Upper lobe of left lung (tissue), 6 donors: ENCODE measurements at places on chromosomes 5 and 9. TPM values are rescaled to one million over a fixed set of nuclear protein-coding genes. Genes with fewer than 3 reads are reported as not detected.

GRCh38 chr5:31392061-31392460 lies 139.8 kb downstream of the DROSHA start:
- H3K36me3 ChIP-seq = no peaks in the 10 kb centered on the region
- H3K27ac ChIP-seq = no peak overlapping the region
- no peaks in the 10 kb centered on the region for H3K4me1 ChIP-seq

DNA sequence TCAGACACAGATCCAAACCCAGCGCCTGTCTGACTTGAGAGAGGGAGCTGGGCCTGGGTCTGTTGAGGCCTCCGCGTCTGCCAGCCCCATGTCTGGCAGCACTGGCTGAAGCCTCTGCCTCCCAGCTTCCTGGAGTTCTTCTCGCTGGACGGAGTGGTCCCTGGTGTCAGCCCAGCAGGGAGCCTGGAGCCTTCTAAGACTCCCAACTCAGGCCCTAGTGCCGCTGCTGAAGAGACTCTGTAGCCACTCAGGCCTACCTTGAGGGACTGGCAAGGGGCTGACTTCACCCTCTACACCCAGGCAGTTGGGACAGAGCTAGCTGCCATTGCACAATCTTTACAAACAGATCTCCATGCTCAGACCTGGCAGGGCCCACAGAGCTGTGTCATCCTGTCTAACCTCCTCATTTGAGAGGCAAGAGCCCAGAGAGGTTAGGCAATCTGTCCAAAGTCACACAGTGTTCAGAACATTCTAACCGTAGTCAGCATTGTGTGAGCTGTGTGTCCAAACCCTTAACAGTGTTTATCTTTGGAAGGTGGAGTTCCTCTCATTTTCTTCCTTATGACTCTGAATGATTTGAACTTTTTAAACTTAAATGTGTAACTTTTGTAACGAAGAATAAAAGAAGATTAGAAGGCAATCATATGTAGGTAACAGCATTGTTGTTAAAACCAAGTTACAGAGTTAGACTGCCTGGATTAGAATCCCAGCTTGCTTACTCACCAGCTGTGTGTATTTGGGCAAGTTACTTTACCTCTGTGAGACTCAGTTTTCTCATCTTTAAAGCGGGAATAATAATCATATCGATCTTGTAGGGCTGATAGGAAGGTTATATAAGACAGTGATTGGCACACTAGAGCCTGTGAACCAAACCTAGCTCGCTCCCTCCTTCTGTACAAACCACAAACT lies 4.6 kb upstream of the DUSP1 start:
- H3K4me3 ChIP-seq = no peak overlapping the region
- peak overlapping the region; percentile 100 for H3K27ac ChIP-seq
- H3K4me1 ChIP-seq = peaks cover 63% of the 10 kb centered on the region
- H3K27me3 ChIP-seq = no peaks in the 10 kb centered on the region

SLC25A51 gene
- 34.8 TPM for total RNA-seq

KIF27 gene
- 7.3 TPM for total RNA-seq

- H3K27me3 ChIP-seq = no peaks in the 10 kb centered on the region
- no peaks in the 10 kb centered on the region for H3K4me1 ChIP-seq
- DNase-seq = no peak
- H3K4me3 ChIP-seq = no peak overlapping the region
- no peak overlapping the region for H3K27ac ChIP-seq
These were observed 97.8 kb downstream of the TSSK1B start for GRCh38 chr5:113336975-113337374.

DNA sequence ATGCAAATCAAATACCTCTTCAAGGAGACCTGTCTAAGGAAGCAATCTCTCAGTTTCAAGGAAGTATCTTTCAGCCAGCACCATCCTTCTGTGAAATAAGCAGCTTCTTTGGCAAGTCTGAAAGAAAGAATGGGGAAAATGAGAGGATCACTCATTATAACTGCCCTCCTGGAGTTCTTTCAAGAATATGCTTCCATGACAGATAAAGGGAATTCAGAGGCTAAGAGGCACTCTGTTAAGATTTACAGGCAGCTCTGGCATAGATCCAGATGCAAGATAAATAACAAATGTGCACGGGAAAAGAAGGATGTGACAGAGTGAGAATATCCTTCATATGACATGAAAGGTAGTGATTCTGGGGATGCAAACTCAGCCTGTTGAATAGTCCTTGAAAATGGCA lies 348.2 kb upstream of the CCNG1 start:
- H3K27ac ChIP-seq = no peak overlapping the region
- no peak overlapping the region for H3K4me3 ChIP-seq
- no peaks in the 10 kb centered on the region for H3K4me1 ChIP-seq
- H3K36me3 ChIP-seq = no peaks in the 10 kb centered on the region
- H3K27me3 ChIP-seq = no peaks in the 10 kb centered on the region

DNA sequence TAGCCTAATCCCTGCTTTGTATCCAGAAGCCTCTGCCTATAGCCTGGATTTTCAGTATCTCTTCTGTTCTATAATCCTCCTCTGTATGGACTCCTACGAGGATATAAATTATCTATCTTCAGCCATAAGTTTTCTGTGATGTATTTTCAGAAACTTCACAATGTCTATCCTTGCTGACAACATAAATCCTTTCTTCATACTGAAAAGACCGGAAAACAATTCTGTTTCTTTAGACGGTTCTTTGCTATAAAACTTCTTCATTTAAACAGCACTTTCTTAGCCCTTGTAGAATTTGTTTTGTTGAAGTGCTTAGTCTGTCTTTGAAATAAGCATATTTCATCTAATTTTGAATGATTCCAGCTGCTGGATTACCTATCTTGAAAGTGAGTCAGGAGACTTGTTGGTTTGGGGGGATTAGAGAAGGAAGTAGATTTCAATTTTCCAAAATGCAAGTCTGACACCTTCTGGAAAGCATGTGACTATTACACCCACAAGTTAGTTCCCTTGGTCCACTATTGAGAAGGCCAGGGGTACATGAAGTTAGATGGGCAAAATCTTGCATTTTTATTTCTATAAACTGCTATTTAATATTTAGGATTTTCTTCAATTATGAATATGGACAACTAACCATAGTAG lies 96.3 kb upstream of the RANBP3L start:
- H3K4me1 ChIP-seq = no peaks in the 10 kb centered on the region
- no peaks in the 10 kb centered on the region for H3K36me3 ChIP-seq
- no peaks in the 10 kb centered on the region for H3K27me3 ChIP-seq

- no peak for DNase-seq
- H3K27ac ChIP-seq = no peak overlapping the region
- H3K36me3 ChIP-seq = no peaks in the 10 kb centered on the region
- no peaks in the 10 kb centered on the region for H3K4me1 ChIP-seq
These were observed 63.9 kb downstream of the PARP8 start for GRCh38 chr5:50730336-50730735.

GRCh38 chr9:21543187-21543586 lies 61.1 kb upstream of the IFNE start:
- no peak for DNase-seq
- no peaks in the 10 kb centered on the region for H3K36me3 ChIP-seq
- H3K27me3 ChIP-seq = no peaks in the 10 kb centered on the region
- no peaks in the 10 kb centered on the region for H3K4me1 ChIP-seq
- H3K27ac ChIP-seq = no peak overlapping the region

GRCh38 chr9:3954331-3955304 lies 345.2 kb downstream of the GLIS3 start:
- DNase-seq = no peak
- no peak overlapping the region for H3K27ac ChIP-seq
- no peak overlapping the region for H3K4me3 ChIP-seq

DNA sequence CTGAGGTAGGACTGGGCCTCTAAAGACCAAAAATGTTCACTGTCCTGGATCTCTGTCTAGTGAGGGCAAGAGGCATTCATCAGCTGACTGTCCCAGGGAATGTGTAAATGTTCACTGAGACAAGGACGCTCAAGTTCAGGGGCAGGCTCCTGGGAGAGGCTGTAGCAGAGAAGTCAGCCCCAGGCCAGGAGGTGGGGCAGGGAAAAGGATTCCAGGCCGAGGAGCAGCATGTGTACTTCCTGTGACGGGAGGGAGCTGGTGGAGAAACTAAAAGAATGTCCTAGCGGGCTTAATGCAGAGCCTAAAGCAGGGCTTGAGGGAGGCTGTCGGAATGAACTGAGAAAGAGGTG lies 205.8 kb downstream of the GABBR2 start:
- H3K27me3 ChIP-seq = no peaks in the 10 kb centered on the region
- peaks cover 15% of the 10 kb centered on the region for H3K4me1 ChIP-seq
- no peaks in the 10 kb centered on the region for H3K36me3 ChIP-seq
- DNase-seq = peak; percentile 85
- peak overlapping the region; percentile 78 for H3K27ac ChIP-seq

DNA sequence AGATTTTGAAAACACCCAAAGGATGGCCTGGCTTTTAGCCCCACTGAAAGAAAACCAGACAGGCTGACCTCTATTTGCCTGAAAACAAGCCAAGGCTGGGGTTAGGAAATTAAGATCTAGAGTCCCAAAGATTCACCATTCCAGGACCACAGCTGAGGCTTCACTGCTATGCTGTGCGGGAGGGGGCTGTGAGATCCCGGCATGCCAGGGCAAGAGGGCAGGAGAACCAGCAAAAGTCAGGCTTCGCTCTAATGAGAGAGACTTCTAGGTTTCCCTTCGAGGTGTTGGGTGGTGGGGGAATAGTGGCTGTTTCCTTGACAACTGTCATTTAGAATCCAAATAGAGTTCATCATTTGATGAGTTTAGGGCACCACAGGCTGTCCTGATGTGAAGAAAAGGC lies 152.9 kb upstream of the NFIB start:
- no peaks in the 10 kb centered on the region for H3K27me3 ChIP-seq
- no peaks in the 10 kb centered on the region for H3K4me1 ChIP-seq
- H3K27ac ChIP-seq = no peak overlapping the region

DNA sequence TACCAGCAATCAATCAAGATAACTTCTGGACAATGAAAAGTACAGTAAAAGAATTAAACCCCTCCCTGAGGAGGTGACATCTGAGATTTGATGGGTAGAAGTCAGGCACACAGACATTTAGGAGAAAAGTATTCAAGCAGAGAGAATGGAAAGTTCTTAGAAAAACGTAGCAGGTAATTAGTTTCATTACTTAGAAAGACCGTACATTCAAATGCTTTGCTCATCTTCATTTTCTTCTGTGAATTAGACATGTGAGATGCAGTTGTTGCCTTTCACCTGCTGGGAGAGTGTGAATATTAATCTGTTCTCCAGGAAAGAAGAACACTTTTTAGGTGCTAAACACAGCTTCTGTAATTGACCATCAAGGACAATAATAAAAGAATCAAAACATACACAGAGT lies 71.3 kb upstream of the PPP1R2B start:
- H3K4me3 ChIP-seq = no peak overlapping the region
- no peak overlapping the region for H3K27ac ChIP-seq
- H3K36me3 ChIP-seq = no peaks in the 10 kb centered on the region

DNA sequence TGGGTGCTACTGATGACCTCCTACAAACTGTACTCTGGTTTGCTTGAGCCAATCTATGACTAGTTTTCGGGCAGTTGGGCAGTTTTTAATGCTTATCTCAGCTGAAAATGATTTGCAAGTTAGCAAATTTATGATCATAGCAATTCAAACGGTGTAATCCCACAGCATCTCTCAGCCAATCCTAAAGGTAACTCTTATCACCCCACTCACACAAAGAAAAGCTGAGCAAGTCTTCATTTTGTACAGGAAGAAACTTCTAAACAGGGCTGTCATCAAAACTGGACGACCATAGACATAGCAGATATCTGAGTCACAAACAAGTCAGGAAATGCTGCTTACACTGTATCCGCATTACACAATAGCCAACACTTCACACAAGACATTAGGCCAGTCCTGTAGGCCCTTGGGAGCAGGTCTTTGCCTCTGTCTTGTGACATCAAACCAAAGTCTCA lies 2.6 kb upstream of the ENC1 start:
- no peak overlapping the region for H3K4me3 ChIP-seq
- H3K27me3 ChIP-seq = no peaks in the 10 kb centered on the region
- H3K27ac ChIP-seq = peak overlapping the region; percentile 88
- peaks cover 38% of the 10 kb centered on the region for H3K4me1 ChIP-seq

HRH2 gene
- total RNA-seq = 8.8 TPM

- H3K27me3 ChIP-seq = no peaks in the 10 kb centered on the region
- no peak overlapping the region for H3K27ac ChIP-seq
- no peaks in the 10 kb centered on the region for H3K4me1 ChIP-seq
- no peaks in the 10 kb centered on the region for H3K36me3 ChIP-seq
- no peak overlapping the region for H3K4me3 ChIP-seq
These were observed 189.1 kb downstream of the SREK1 start for GRCh38 chr5:66333192-66333591.

GRCh38 chr5:171610686-171611085 lies 174.9 kb upstream of the SMIM23 start:
- H3K4me3 ChIP-seq = no peak overlapping the region
- no peak for DNase-seq
- no peaks in the 10 kb centered on the region for H3K27me3 ChIP-seq
- H3K27ac ChIP-seq = no peak overlapping the region

- H3K4me3 ChIP-seq = peak overlapping the region; percentile 75
- H3K36me3 ChIP-seq = peaks cover 8% of the 10 kb centered on the region
- peak; percentile 78 for DNase-seq
- no peaks in the 10 kb centered on the region for H3K27me3 ChIP-seq
These were observed 123.7 kb downstream of the C9orf50 start for GRCh38 chr9:129497005-129497812.

EQTN gene
- total RNA-seq = not detected

ANKRD34B gene
- not detected for total RNA-seq

- no peaks in the 10 kb centered on the region for H3K27me3 ChIP-seq
- DNase-seq = no peak
- H3K27ac ChIP-seq = no peak overlapping the region
These were observed 2396.1 kb upstream of the C9orf72 start for GRCh38 chr9:29969408-29969807.

CAPSL gene
- 5.0 TPM for total RNA-seq

DNA sequence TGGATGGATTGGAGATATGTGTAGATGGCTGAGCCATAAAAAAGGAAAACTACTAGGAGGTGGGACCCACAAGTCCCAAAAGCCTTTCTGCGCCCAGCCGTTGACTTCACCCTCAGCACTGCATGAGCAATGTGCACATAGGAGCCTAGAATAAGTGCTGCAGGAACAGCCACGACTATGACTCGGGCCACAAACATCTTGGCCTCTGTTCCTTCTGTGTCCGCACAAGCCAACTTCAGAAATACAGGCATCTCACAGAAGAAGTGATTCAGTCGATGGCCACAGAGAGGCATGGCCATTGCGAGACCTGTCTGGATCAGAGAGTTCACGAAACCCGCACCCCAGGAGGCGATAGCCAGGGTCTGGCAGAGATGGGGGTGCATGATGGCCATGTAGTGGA lies 587 bp downstream of the OR2Y1 start:
- H3K4me3 ChIP-seq = no peak overlapping the region
- no peaks in the 10 kb centered on the region for H3K4me1 ChIP-seq
- no peaks in the 10 kb centered on the region for H3K36me3 ChIP-seq
- no peaks in the 10 kb centered on the region for H3K27me3 ChIP-seq
- DNase-seq = no peak

DNA sequence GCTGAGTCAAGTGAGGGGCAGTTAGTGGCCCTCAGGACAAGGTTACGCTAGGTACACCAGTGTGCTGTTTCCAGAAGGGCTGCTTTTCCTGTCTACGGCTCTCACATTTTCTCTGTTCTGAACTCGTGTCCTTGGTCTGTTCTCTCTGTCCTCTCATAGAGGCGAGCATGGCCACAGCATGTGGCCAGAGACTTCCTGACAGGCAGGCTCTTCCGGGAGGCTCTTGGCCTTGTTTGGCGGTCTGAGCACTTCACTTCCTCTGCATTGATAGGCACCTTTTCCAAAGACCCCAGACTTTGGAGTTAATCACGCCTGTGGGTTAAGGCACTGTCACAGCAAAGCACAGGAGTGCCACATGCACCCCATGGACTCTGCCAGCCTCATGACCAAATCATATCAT lies 1.2 kb downstream of the CKMT2 start:
- DNase-seq = no peak
- H3K27ac ChIP-seq = no peak overlapping the region
- no peak overlapping the region for H3K4me3 ChIP-seq
- no peaks in the 10 kb centered on the region for H3K27me3 ChIP-seq
- no peaks in the 10 kb centered on the region for H3K36me3 ChIP-seq
- H3K4me1 ChIP-seq = peaks cover 12% of the 10 kb centered on the region
